Stimulated activated memory B cell treated with anti-CD40 and anti-IgM and Interleukin-4, amounts not matched to agents 10 μg/mL and 1 μg/mL and 100 μg/mL, for 72 hours (primary cell): ENCODE measurements at places on chromosomes 13 and 19.

DNA sequence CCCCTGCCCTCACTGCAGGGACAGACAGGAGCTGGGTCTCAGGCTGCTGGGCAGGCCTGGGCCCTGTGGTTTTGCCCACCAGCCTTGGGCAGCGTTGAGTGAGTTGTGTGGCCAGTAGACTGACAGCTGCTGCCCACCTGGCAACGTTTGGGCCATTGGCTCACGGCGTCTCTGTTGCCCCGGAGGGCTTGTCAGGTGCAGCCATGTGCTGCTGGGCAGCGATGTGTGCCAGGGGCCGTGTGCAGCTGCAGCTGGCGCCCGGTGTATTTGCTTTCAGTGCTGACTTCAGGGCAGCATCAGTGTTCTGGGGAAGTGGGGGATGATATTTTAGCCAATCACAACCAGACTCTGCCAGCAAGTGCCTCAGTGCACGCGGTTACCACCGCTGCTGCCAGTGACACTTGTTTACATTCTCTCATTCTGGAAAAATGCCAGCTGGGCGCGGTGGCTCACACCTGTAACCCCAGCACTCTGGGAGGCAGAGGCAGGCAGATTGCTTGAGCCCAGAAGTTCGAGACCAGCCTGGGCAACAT, 10.6 kb downstream of the FZR1 start:
- H3K4me3 ChIP-seq = peak overlapping the region; percentile 28
- peak; percentile 93 for ATAC-seq
- H3K27me3 ChIP-seq = no peaks in the 10 kb centered on the region
- H3K36me3 ChIP-seq = peaks cover 13% of the 10 kb centered on the region

GRCh38 chr19:43820098-43820883, 6.8 kb upstream of the ZNF283 start:
- peaks cover 43% of the 10 kb centered on the region for H3K27me3 ChIP-seq
- H3K4me1 ChIP-seq = peaks cover 9% of the 10 kb centered on the region
- no peak overlapping the region for H3K27ac ChIP-seq
- ATAC-seq = peak; percentile 41
- H3K4me3 ChIP-seq = peak overlapping the region; percentile 84

- peaks cover 20% of the 10 kb centered on the region for H3K27me3 ChIP-seq
- ATAC-seq = no peak
- no peaks in the 10 kb centered on the region for H3K36me3 ChIP-seq
- no peaks in the 10 kb centered on the region for H3K4me1 ChIP-seq
Measured at GRCh38 chr19:7492142-7492541, 3.3 kb upstream of the PEX11G start.

DNA sequence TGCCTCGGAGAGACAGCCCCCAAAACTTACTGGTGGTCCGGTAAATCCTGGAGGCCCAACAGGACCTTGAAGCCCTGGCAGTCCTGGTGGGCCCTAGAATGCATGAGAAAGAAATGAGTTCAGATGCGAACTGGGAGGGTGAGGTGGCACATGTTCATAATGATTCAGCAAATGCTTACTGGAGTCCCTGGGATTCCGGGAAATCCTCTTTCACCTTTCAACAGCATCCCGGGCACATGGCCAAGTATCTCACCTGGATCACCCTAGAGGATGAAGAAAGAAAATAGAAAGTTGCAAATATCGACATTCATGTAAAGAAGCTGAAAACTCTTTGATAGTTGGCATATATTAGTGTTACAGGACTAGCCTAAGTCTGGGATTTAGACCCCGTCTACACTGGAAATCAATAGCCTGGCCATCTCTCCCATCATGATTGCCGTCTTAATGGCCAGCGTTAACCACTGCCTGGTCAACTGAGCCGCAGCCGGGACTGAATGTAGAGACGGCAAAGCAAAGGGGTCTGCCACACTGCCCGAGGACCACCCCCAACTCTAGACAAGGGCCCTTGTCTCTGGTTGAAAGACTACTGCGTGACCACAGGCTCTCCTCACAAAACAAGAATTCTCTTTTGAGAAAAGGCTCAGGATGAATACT, 96.9 kb downstream of the COL4A1 start:
- peaks cover 9% of the 10 kb centered on the region for H3K27me3 ChIP-seq
- no peaks in the 10 kb centered on the region for H3K4me1 ChIP-seq
- H3K27ac ChIP-seq = no peak overlapping the region
- H3K4me3 ChIP-seq = no peak overlapping the region
- H3K36me3 ChIP-seq = no peaks in the 10 kb centered on the region
- ATAC-seq = no peak

DNA sequence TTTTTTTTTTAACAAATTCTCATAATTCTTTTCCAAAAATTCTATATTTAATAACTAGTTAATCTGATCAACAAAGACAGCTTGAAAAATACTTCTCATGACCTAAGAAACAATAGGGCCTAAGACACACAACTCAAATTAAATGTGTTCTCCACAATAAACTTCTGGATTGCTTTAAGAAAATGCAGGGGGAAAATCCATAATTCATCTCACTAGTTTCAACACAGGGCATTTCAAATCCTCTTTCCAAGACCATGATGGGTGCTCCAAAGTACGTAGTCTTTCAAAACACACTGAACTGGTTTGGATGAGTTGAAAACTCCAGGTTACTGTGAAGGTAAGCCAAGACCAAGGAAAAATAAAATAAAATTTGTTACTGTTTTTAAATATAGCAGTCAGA, 62.6 kb downstream of the DCLK1 start:
- no peaks in the 10 kb centered on the region for H3K4me1 ChIP-seq
- no peak overlapping the region for H3K4me3 ChIP-seq
- no peaks in the 10 kb centered on the region for H3K27me3 ChIP-seq
- H3K36me3 ChIP-seq = no peaks in the 10 kb centered on the region
- no peak overlapping the region for H3K27ac ChIP-seq

- peak overlapping the region; percentile 80 for H3K27ac ChIP-seq
- no peaks in the 10 kb centered on the region for H3K27me3 ChIP-seq
- H3K36me3 ChIP-seq = peaks cover 18% of the 10 kb centered on the region
- peaks cover 46% of the 10 kb centered on the region for H3K4me1 ChIP-seq
Measured at GRCh38 chr19:38649305-38650171, 2.1 kb downstream of the ACTN4 start.

GRCh38 chr13:47869776-47870175, 131.3 kb downstream of the SUCLA2 start:
- H3K27me3 ChIP-seq = peaks cover 9% of the 10 kb centered on the region
- peaks cover 16% of the 10 kb centered on the region for H3K36me3 ChIP-seq
- H3K27ac ChIP-seq = no peak overlapping the region
- H3K4me1 ChIP-seq = peaks cover 12% of the 10 kb centered on the region
- no peak for ATAC-seq
- H3K4me3 ChIP-seq = no peak overlapping the region

GRCh38 chr13:102589301-102589822, 7.4 kb upstream of the TPP2 start:
- no peak for ATAC-seq
- no peaks in the 10 kb centered on the region for H3K36me3 ChIP-seq
- no peaks in the 10 kb centered on the region for H3K27me3 ChIP-seq
- peaks cover 13% of the 10 kb centered on the region for H3K4me1 ChIP-seq

DNA sequence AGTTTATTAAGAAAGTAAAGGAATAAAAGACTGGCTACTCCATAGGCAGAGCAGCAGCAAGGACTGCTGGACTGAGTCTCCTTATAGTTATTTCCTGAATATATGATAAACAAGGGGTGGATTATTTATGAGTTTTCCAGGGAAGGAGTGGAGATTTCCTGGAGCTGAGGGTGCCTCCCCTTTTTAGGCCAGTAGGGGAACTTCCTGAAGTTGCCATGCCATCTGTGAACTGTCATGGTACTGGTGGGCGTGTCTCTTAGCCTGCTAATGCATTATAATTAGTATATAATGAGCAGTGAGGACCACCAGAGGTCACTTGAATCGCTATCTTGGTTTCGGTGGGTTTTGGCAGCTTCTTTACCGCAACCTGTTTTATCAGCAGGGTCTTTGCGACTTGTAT, 13.5 kb downstream of the ZSCAN5A start:
- H3K27ac ChIP-seq = no peak overlapping the region
- ATAC-seq = no peak
- peaks cover 5% of the 10 kb centered on the region for H3K4me1 ChIP-seq

- H3K27me3 ChIP-seq = no peaks in the 10 kb centered on the region
- no peaks in the 10 kb centered on the region for H3K4me1 ChIP-seq
- H3K27ac ChIP-seq = no peak overlapping the region
- H3K4me3 ChIP-seq = no peak overlapping the region
- no peak for ATAC-seq
- no peaks in the 10 kb centered on the region for H3K36me3 ChIP-seq
Measured at GRCh38 chr13:81683521-81683920, 1342.6 kb upstream of the SPRY2 start.

DNA sequence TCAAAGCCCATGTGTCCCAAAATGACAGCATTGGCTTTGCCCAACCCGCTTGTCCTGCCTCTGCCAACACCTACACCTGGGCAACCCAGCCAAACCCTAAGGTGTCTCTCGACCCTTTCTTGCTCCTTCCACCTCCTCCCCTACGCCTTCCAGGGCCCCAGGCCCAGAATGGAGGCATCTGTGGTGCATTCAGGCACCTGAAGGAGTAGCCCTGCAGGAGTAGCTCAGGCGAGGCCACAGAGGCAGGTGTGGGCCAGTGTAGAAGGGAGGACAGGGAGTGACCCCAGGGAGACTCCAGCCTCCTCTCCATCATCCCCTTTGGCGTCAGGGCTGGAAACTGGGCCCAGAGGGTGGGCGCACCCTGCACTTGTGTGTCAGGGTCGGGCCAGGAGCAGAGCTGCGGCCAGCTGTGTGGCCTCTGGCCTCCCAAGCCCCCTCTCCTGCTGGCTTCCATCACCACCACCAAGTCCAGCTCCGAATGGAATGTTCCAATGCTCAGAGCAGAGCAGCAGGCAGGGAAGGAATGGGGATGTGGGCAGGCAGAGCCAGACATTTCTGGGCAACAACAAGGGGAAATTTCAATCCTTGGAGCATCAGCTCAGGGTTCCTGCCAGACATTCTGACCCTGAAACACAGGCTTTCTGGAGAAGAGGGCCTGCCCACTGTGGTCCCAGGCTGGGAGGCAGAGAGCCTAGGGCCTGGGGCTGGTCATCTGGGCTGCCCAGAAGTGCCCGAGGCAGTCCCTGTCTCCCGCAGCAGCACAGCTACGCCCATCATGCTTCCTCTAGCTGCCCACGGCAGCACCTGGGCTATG, 16.4 kb downstream of the PLEKHF1 start:
- H3K27ac ChIP-seq = peak overlapping the region; percentile 85
- H3K27me3 ChIP-seq = no peaks in the 10 kb centered on the region
- peaks cover 7% of the 10 kb centered on the region for H3K36me3 ChIP-seq
- H3K4me3 ChIP-seq = peak overlapping the region; percentile 13
- ATAC-seq = no peak

- no peak for ATAC-seq
- H3K4me1 ChIP-seq = peaks cover 10% of the 10 kb centered on the region
- H3K36me3 ChIP-seq = no peaks in the 10 kb centered on the region
Measured at GRCh38 chr13:39448834-39449233, 154.2 kb downstream of the LHFPL6 start.

GRCh38 chr19:7255119-7255518, 39.1 kb downstream of the INSR start:
- no peaks in the 10 kb centered on the region for H3K36me3 ChIP-seq
- H3K4me1 ChIP-seq = peaks cover 24% of the 10 kb centered on the region
- no peak overlapping the region for H3K27ac ChIP-seq
- no peak overlapping the region for H3K4me3 ChIP-seq

DNA sequence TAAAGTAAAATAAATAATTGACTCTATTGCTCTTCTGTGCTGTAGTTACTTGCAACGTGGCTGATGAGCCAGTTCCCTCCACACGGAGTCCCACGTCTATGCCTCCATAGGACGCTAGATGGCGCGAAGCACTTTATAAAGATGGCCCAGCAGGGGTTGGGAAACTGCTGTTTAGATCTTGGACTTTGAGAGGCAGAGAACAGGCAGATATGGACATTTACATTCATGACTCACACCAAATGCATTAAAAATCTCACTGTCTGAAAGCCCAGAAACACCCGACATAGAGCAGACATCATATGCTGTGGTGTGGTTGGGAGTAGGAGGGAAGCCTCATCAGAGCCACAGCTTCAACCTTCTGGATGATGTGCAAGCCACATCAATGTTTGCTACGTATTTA, 643.1 kb upstream of the ARGLU1 start:
- H3K4me1 ChIP-seq = no peaks in the 10 kb centered on the region
- no peaks in the 10 kb centered on the region for H3K36me3 ChIP-seq
- H3K27ac ChIP-seq = no peak overlapping the region
- ATAC-seq = peak; percentile 60

DNA sequence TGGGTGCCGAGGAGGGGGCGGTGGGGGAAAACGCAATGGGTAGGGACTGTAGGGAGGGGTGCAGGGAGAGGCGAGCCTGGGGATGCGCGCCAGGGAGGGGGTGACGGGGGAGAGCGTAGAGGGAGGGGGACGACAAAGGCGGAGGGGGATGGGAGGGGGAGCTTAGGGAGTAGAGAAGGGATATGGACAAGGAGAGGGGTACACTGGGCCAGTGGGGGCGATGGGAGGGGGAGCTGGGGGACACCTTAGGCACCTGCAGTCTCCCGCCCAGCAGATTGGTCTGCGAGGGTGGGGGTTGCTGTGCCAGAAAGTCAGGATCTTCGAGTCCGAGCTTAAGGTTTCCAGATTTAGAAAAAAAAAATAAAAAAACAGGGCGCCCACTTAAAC, 15.7 kb downstream of the CCDC124 start:
- peaks cover 70% of the 10 kb centered on the region for H3K4me1 ChIP-seq
- ATAC-seq = no peak

- no peak overlapping the region for H3K4me3 ChIP-seq
- ATAC-seq = no peak
- no peaks in the 10 kb centered on the region for H3K36me3 ChIP-seq
- peaks cover 8% of the 10 kb centered on the region for H3K4me1 ChIP-seq
- peaks cover 71% of the 10 kb centered on the region for H3K27me3 ChIP-seq
- H3K27ac ChIP-seq = no peak overlapping the region
Measured at GRCh38 chr19:45322311-45322710, 364 bp downstream of the CKM start.
